ENCODE measurements at places on chromosomes 7 and 10.

DNA sequence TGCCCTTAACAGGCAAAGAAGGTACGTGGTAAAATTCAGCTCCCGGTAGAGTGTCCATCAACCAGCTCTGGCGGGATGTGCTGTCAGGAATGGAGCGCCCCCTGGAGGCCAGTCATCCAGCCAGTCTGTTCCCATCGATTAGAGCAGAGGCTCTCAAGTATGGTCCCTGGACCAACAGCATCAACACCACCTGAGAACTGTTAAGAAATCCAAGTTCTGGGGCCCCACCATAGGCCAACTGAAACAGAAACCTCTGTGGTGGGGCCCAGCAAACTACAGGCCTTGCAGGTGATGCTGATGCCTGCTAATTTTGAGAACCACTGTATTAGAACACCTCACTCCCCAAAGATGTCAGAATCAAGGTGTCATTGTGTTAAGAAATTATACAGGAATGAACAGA is 109.2 kb downstream of the DPY19L1 start:
- DNase-seq = peak; percentile 82

DNA sequence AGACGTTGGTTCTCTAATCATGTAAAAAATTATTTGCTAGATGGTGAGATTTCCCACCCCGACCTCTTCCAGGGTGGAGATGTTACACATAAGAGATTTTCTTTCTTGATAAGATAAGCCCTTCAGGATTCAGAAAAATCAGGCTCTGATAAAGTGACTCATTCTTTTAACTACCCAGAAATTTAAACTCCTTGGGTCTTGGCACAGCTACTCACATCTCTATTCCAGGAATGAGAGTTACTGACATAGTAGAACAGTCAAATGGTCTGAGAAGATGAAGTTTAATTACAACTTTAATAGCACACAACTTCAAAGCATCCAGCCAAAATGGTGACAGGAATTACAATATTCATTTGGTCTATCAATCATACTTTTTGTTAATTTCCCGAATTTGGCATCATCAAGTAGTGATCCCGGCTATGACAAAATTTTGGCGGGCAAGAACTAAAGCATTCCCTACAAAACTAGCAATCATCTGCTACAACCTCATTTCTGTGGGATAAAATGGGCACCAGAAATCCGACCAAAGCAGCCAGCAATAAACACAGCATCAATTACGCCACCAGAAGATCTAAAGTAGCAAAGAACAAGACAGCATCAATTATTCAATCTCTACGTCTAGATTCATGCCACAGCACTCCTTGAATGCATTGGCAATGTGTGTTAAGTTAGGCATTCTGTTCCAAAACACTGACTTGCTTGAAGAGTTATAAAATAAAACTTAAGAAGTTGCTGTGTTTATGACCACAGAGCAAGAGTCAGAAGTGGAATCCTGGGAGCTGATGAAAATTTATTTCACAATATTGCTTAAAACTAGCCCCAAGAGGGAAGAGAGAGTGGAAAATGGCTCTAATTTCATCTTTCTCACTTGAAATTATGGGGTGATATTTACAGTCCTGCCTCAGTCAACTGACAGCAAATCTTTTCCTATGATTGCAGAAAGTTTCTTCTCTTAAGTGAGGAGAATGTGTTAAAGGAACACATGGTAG is 565.7 kb upstream of the ANKRD30A start:
- no peak for DNase-seq

GRCh38 chr10:86342111-86342863 is 24.3 kb downstream of the GRID1 start:
- no peak for DNase-seq

- no peak for DNase-seq
These were observed 52.6 kb downstream of the TMEM209 start for GRCh38 chr7:130152493-130153210.

DNA sequence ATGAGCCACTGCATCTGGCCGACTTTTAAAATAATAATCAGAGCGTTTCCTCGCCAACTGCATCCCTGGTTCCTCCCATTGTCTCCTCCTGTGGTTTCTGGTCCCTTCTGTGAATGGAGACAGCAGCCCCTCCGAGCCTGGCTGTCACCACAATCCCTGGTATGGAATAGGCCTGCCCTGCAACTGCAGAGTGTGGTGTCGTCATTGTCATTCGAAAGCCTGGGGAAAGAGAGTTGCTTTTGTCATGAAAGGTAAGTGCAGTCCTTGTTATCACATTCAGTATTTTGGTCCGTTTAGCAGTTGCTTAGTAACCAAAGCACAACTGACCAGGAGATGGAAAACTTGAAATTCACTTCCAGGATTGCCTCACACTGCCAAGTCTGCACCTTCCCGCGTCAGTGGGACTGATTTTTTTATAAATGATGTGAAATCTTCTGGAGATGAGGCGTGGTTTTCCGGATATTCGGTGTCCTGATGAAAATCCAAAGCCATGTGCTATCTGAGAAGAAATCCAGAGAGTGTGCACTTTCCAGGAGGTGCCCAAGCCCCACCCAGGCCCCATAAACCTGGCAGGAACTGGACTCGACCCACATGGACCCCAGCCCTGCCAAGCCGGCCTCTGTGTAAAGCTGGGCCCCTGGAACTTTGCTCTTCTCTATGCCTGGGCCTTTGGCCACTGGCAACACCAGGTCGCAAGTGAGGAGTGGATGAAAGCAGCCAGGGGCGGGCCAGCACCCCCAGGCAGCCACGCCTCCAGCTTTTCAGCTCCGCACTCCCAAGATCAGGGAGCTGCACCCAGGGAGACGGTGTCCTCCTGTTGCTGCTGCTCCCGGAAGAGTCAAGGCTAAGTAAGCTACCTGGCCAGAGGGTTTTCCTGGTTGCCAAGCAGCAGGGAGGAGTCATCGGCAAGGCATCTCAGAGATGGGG is 133.7 kb upstream of the SH2B2 start:
- DNase-seq = peak; percentile 76

DNA sequence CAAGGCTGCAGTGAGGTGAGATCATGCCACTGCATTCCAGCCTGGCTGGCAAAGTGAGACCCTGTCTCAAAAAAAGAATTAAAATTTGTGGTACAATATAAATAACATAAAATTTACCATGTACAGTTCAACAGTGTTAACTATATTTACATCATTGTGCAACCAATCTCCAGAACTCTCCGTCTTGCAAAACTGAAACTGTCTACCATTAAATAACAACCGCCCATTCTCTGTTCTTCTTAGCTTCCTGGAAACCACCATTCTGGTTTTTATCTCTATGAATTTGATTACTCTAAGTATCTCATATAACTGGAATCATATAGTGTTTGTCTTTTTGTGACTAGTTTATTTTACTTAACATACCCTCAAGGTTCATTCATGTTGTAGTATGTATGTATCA is 167.6 kb downstream of the AUTS2 start:
- no peak for DNase-seq

DNA sequence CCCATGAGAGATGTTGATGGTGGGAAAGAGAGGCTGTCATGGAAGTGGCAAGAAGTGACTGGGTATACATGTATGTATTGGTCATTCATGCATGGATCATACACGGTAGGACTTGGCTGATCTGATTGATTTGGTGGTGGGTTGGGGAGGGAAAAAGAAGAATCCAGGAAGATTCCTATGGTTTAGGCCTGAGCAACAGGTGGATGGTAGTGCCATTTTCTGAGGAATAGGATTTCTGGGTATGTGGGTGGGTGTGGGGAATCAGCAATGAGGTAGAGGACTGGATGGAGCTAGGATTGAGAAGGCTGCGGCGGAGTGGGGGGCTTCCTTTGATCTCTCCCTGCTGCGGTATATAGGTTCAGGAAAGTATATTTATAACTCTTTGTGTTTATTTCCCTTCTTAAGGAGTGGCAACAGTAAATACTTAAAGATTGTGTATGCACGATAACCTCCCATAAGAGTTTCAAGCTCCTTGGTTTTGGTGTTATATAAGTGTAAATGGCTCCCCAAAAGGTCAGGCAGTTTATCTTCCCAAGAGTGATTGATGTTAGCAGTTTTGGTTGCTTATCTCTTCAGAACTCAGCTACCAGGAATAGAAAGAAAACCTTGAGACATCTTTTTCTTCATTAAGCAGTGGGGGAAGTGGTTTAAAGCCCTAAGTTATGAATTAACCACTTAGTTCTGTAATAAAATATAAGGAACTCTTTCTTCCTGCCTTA is 100.1 kb downstream of the LSMEM1 start:
- no peak for DNase-seq

DNA sequence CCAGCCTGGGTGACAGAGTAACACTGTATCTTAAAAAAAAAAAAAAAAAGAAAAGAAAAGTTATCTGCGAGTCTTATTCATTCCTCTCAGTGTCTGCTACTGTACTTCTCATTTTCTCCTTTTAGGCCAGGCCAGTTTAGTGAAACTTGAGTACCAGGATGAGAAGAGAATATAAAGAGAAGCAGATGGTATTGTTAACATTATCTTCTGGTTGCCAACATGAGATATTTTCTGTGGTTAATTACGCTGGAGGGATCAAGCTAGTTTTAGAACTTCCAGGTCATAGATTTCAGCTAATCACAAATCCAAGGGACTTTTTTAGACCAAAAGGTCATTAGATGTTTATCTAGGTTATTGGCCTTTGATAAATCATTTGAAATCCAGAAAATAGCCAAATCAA is 252.6 kb upstream of the SMIM30 start:
- no peak for DNase-seq

DNA sequence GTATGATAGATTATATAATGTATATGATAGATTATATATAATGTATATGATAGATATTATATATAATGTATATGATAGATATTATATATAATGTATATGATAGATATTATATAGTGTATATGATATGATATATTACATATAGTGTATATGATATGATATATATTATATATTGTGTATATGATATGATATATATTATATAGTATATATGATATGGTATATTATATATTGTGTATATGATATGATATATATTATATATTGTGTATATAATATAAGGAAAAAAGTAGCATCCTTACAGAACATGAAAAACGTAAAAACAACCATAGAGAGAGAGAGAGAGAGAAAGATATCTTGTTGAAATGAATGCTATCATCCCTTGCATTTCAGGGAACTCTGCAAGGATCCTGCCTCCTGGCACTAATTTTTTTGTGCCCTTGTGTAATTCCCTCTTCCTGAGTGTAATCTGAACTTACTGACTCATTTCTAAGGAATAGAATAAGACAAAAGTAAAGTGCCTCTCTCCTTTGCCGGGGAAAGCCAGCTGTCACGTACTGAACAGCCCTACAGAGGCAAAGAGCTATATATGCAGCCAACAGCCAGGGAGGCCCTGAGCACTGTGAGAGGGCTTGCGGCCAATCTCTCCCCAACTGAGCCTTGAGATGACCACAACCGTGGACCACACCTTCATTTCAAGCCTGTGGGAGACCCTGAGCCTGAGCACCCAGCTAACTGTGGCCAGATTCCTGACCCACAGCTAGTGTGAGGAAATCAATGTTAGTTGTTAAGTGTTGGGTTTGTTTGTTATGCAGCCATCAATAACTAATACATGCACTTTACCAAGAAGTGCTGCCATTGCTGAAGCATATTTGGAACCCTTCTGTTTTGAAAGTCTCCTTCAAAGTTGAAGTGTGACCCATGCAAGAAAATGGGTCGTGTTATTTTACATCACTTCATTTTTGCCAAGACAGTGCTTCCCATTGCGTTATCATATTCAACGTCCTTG is 61.1 kb upstream of the EZH2 start:
- DNase-seq = no peak

GRCh38 chr7:125118444-125118843 is 188.8 kb upstream of the POT1 start:
- DNase-seq = no peak

DNA sequence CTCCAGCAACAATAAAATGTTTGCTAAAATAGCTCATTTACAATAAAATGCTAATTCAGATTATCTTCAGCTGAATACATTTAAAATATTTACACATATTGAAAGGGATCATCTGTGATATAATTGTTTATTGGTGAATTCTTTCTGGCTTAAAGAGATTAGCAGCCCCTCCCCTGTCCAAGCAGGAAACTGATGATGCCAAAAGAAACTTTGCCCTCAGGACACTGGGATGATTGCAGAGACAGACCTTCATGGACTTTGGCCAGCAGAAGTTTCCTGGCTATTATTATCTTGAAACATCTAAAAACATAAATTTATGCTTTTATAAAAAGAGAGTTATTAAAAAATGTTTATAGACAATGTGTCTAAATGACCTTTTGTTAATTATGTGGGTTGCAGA is 764.9 kb upstream of the MBL2 start:
- DNase-seq = no peak
